ENCODE measurements at places on chromosomes 6 and 20.

DNA sequence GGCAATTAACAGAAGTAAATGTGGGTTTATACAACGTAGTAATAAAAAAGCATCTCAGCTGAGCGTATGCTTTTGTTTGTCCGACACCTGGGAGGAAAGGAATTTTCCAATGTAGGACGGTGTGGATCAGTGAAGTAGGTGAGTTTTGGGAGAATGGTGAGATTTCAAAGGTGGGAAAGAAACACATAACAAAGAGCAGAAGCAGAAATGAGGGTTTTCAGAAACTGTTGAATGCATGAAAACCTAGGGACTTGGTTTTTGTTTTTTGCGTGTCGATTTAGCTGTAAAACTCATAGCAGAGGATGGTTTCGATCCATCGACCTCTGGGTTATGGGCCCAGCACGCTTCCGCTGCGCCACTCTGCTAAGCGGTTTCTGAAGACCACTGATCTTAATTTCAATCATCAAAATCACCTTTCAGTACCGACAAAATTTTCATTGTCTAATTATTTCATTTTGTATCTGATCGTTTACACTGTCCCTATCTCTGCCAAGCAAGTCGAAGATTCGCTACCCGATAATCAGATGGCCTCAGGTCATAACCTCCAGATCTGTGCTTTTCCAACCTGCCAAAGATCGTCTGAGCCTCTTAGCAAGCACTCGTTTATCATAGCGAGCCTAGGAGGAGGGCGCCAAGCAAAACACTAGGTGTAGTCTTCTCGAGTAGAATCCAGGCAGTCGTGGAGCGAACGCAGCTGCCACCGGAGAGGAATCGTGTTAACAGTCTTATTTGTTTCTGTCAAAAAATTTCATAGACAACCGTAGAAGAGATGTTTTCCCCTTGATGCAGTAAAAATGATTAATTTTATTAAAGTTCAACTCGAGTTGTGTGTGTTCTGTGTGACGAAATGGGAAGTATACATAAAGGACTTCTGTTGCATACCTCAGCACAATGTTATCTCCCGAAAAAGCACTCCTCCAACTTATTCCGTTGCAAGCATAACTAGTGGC lies 20.9 kb upstream of the POM121L2 start:
- peak; percentile 18 for DNase-seq

- no peak for DNase-seq
Measured at GRCh38 chr6:87183687-87184086, 28.3 kb downstream of the ZNF292 start.

DNA sequence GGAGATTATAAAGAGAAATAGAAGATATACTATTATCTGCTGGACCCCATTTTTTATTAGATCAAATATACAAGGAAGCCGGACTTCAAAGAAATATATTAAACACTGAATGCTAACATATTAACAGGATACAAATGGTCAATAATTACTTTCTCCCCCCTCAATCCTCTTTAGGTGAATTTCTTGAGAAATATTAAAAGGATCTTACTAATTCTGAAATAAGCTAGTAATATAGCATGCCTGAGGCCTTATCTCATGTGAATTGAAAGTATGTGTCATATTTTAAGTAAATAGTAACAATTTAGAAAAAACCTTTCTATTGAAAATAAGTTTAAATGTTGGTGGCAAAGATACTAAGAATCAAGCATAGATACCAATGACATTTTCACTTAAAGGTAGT lies 954.7 kb upstream of the MAN1A1 start:
- no peak for DNase-seq

DNA sequence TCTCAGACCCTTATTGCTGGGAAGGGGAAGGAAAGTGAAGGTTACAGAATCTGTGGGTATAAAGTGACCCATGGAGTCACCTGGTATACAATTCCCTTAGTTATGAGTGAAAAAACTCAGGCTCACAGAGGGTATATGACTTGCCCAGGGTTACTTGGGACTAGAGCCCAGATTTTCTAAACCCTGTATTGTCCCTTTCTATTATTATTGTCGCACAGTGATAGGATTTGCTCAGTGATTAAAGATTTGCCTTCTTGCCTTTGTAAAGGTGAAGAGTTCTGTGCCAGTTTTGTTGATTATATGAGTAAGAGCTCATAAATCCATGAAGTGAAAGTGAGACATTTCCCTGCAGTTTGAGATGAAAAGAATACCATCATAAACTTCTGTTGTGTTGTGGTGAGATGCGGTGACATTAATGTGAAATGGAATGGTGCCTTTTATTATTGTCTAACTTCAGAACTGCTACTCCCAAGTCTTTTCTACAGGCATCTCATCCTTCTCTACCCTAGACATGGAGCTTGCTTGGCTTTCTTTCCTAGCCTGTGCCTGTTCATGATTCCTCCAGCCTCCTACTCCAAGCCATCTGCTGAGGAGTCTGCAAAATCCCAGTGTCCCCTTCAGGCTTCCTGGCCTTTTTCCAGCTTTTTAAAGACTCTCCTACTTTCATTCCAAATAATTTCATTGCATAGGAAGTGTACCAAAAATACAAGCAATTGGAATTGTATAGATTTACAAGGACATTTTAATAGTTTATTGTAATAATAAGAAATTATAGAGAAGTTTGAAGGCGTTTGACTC lies 33.5 kb upstream of the ADIG start:
- DNase-seq: no peak

DNA sequence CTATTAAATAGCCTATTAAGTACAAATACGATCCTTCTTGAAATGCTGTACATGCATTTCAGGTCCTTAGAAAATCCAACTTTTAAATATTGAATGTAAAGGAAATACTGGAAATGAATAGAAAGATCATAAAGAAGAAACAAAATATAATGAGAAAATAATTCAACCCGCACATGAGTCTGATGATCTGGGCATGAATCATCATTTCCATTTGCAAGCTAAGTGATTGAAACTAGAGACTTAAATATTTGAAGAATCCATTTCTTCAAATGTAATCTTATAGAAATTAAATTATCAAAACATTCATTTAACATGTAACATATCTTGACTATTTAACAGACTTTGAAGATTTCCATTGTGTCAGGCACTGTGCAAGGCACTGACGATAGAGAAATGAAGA lies 977.0 kb downstream of the TFAP2A start:
- no peak for DNase-seq

GRCh38 chr6:49913636-49914375 lies 47.5 kb upstream of the CRISP1 start:
- DNase-seq: no peak

DNA sequence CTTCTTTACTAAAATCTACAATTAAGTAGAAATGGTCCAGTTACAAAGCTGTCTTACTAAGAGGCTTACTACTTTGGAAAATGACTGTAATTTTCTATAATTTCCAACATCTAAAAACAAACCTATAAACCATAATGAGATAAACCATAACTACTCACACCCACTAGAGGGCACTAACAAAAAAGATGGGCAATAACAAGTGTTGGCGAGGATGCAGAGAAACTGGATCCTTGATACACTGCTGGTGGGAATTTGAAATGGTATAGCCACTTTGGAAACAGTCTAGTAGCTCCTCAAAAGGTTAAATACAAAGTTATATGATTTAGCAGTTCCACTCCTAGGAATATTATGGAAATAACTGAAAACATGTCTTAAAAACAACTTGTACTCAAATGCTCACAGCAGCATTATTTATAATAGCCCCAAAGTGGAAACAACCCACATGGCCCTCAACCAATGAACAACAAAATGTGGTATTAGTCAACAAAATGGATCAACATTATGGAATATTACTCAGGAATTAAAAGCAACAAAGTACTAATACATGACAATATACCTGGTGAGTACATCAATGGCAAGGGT lies 50.6 kb downstream of the GJA10 start:
- DNase-seq: no peak

GRCh38 chr6:31771992-31772358 lies 5.2 kb downstream of the VWA7 start:
- no peak for DNase-seq

- DNase-seq: no peak
Measured at GRCh38 chr20:42957018-42957703, 232.5 kb downstream of the PTPRT start.
